C1 segment of cervical spinal cord (tissue), 14 donors: ENCODE measurements at places on chromosomes 5 and 9.

- no peak for DNase-seq
These were observed 81.2 kb downstream of the CNTLN start for GRCh38 chr9:17216011-17216410.

GRCh38 chr5:67283275-67283987, 86.8 kb upstream of the CD180 start:
- peak; percentile 41 for DNase-seq

GRCh38 chr5:63596254-63596653, 366.0 kb downstream of the HTR1A start:
- no peak for DNase-seq

GRCh38 chr5:91245871-91246270, 137.2 kb downstream of the ARRDC3 start:
- DNase-seq, result no peak

DNA sequence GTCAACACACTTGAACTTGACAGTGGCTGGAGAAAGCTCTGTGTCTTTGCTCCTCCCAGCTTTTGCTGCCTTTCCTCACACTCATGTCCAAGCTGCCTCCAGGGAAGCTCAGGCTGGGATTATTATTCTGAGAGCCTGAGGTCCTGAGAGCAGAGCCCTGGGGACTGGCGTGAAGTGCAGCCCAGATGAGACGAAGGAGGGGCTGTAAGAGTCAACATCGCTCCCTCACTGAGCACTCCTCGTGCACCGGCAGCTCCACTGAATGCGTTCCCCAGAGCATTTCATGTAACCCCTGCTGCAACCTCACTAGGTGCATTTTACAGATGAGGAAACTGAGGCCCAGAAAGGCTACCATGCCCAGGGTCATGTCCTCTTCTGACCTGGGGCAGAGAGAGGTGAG, 63.5 kb upstream of the PHYKPL start:
- DNase-seq, result no peak

DNA sequence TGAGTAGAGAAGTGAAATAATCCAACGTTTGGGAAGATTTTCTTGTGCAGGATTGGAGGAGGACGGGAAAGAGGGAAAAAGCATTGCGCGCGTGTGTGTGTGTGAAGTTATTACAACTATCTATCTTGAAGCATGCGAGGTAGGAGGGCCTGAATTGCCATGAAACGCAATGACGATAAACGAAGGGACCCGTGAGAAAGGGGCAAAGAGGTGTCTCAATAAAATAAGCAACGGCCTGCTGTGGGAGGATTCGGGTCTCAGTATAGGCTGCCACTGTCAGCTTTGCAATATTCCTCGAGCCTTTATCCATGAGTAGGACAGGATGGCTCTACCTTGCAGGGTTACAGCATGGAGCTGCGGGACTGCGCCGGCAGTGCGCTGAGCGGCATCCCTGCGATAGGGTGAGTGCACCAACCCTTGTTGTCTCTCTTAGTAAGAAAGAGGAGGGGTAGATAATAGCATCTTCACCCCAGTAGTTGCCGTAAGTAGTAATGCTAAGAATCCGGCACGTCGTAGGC, 631 bp upstream of the RCL1 start:
- DNase-seq, result no peak

- DNase-seq, result no peak
These were observed 15.8 kb downstream of the ERGIC1 start for GRCh38 chr5:172849606-172850453.

- no peak for DNase-seq
These were observed 1.3 kb downstream of the CDX1 start for GRCh38 chr5:150167908-150168307.
